ENCODE measurements at places on chromosomes 1 and 21. TPM values are rescaled to one million over a fixed set of nuclear protein-coding genes. Genes with fewer than 3 reads are reported as not detected.

DNA sequence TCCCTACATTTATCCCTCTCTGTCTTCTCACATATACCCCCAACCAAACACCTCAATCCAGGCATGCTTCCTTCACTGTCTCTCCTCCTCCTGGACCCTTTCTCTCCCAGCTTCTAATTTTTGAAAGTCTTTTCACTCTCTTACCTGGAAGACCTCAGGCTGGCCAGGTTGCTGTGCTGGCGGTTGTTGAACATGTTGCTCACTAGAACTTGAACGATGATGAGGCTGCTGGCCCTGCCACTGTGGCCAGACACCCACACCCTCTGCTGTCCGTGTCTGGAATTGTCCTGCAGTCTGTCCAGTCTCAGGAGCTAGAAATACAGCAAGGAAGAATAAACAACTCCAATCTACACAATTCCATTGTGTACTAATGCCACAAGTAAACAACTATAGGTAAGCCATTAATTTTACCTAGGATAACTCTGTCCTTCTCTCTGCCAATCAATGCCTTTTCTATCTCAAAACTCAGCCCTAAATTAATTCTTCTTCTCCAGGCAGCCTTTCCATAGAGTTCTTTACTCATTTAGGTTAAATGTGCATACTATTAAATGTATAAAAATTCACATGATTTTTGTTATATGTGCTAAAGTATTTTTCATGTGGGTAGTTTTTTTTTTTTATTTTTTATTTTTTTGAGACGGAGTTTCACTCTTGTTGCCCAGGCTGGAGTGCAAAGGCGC lies 5.1 kb upstream of the CTSK start:
- peak; percentile 45 for DNase-seq

KIF26B gene
- 1.4 TPM for polyA plus RNA-seq

DNA sequence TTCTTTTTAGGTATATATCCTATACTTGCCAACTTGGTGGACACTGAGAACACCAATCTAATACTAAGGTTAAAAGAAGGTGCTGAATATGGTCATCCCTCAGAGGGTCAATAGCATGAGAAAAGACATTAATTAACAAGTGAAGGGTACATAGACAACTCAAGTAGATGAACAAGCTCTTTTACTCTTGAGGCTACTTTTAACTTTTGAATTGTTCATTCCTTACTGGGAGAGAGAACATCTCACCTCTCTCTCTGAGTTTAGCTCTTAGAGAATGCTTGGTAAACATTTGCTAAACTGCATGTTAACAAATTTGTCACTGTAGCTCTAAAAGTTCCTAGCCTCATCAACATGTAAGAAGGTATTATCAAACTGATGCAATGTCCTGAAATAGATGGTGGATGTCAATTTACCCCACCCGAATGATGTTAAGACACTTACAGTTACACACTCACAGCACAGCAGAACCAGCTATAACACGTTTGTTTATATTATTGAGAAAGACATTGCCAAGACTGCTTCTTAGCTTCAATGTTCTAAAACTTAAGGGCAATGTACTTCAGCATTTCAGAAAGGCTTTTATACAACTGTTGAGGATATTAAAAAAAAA lies 35.9 kb downstream of the HEATR1 start:
- DNase-seq, result no peak

- DNase-seq, result no peak
These were observed 36.0 kb upstream of the DIP2A start for GRCh38 chr21:46422636-46423241.

GRCh38 chr1:16043521-16043920 lies at the start of gene CLCNKB:
Gene CLCNKB (plus strand): TSS chr1:16043782. CDS start chr1:16044493, 711 bp downstream.
- no peak for DNase-seq

DNA sequence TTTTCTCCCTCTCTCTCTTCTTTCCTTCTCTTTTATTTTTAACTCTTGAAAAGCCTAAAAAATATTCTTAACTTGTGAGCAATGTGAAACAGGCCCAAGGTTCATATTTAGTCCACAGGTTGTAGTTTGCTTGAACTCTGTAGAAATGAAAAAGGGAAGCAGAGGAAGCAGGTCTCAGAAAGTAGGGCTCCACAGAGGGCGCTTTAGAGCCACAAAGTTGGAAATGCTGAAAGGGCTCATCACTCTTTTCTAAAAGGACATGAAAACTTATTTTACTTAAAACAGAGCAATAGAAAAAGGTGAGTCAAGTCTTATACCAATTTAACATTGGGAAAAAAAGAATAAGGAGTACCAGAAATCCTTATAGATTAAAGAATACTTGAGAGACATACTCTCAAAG lies 247.0 kb downstream of the USP25 start:
- DNase-seq, result no peak

DNA sequence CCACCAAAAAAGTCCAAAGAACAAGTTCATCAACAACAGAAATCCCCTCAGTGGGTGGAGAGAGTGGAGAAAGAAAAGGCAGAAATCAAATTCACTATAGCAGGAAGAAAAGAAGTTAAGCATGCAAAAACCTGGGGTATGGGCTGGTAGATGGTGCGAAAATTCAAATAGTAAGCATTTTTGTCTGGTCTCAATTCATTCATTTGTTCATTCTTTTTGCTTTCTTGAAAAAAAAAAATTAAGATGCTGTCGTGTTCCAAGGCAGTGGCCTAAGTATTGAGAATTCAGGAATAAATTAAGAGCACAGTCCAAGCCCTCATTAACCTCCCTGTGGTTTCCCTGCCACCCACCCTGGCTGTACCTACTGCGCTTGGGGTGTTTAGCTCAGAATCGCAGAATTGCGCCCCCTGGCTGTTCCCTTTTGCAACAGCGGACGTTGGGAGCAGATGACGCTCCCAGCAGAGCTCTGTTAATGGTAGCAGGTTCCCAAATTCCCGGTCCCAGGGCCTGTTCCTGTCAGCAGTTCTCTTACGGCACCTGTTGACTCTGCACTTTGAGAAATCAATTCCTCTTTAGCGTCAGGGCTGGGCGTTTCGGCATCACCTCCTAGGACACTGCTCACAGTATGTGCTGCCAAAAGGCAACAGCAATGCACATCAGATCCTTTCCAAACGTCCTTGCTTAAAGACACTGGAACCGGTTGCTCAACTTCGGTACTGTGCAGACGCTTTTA lies 34.0 kb upstream of the SSX2IP start:
- DNase-seq, result no peak

PSRC1 gene
- 2.3 TPM for polyA plus RNA-seq

PRAMEF6 gene
- not detected for polyA plus RNA-seq

NCF2 gene
- 2.5 TPM for polyA plus RNA-seq

RNASEL gene
- polyA plus RNA-seq, result 2.2 TPM

LYPD8 gene
- polyA plus RNA-seq, result not detected

DNA sequence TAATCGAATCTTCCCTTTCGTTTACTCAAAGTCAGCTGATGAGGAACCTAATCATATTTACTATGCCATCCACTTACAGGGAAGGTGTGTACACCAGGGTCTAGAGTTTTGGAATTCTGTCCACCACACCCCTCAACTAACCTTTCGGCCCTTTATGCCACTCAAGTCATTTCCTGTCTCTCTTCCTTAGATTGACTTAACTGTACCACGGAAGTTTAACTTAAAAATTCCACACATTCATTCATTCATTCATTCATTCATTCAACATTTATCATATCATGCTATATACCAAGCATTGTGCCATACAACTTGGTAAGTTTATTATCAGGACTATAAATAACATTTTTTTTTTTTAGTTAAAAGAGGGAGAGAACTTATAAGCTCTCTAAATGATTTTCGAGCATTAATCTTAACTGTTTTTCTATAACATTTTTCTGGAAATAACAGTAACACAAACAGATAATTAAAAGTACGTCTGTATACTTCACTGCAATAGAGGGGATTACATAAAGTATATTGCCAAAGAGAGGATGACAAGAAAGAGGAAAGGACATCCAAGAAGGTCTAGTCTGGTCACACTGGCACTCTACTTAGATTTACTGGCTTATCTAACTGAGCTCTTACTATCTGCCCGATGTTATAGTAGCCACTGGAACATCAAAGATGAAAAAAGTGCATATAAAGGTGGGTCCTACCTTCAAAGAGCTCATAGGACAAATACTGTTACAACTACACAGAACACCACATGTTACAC lies 243.7 kb downstream of the PBX1 start:
- no peak for DNase-seq

HRNR gene
- not detected for polyA plus RNA-seq

DNA sequence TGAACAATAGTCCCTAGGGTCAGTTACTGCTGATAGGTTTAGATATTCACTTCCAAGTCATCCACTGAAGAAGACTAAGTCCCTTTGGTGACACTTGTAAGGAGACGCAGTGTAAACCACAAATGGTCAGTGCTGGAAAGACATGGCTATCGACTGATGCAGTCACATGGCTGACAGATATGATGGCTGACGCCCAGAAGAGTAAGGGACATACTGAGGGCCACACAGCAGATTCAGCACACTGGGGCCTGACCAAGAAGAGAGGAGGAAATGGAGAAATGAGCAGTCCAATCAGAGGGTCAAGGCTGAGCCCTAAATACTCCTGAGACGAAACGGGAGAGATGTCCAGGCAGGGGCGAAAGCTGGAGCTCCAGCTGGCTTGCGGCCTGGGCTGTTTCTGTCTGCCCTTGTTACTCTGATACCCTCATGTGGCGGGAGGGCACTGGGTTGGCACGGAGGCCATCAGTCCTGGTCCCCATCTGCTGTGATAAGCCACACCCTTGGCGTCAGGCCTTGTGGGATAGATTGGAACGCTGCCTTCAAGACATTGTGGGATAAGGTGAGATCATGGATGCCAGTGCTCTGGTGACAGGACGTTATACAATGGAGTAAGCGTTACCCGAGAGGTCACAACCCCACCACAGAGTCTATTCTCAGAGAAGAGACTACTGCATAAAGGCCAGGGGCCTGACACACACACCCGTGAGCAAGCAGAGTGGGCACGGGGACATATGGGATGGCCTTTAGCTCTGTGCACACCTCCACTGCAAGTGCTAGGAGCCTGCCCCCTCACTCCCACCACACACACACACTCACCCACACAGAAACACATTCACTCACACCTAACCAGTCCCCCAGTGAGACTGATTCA lies 158.4 kb downstream of the TRABD2B start:
- DNase-seq, result no peak

DNA sequence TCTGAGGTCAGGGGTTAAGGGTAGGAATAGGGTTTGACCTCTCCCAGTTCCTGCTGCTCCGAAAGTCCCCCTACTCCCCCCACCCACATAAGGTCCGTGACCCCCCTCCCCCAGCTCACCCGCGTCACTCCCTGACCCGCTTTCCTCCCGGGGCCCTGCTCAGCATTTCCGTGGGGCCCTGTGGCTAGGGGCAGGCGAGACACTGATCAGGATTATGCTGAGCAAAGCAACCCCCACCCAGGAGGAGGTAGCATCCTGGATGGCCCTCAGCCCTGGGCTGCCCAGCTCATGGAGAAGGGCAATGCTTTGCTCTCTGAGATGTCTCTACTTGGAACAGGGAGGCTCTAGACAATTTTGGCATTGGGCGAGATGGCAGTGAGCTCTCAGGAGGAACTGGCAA lies 3.7 kb downstream of the RORC start:
- DNase-seq, result no peak

DNA sequence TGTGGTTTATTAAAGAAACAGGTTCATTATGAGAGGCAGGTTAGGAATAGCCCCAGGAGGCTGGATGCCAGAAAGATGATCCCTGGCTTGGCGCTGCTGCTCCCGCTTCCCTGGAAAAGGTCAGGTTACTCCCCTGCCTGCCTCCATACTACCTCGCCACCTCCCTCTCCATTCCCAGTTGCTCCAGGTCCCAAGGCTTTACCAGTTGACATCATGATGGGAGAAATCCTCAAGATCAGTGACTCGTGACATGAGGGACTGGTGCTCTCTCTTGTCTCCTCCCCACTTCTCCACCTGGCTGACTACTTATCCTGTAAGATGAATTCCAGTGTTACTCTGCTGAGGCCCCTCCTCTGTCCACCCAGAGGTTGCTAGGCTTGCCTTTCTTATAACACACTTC lies 19.7 kb downstream of the VASH2 start:
- DNase-seq, result no peak

FMO4 gene
- polyA plus RNA-seq, result 1.7 TPM

CNKSR1 gene
- polyA plus RNA-seq, result 5.7 TPM

- DNase-seq, result no peak
These were observed 100.4 kb downstream of the SPATA6 start for GRCh38 chr1:48371598-48371997.

DNA sequence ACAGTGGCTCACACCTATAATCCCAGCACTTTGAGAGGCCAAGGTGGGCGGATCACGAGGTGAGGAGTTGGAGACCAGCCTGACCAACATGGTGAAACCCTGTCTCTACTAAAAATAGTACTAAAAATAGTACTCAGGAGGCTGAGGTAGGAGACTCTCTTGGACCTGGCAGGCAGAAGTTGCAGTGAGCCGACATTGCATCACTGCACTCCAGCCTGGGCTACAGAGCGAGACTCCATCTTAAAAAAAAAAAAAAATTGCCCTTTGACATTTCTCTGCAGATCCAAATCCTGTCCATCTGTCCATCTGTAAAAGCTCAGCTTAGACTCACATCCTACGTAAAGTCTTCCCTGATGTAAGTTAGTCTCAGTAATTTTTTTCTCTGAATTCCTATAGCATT lies 6.2 kb upstream of the NCF2 start:
- DNase-seq, result no peak

DNA sequence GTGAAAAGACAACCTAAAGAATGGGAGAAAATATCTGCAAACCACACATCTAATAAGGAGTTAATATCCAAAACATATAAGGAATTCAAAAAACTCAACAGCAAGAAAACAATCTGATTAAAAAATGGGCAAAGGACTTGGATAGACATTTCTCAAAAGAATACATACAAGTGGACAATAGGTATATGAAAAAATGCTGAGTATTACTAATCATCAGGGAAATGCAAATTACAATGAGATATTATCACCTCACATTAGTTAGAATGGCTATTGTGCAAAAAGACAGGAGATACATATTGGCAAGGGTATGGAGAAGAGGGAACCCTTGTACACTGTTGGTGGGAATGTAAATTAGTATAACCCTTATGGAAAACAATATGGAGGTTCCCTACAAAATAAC lies 44.9 kb downstream of the TRMT1L start:
- DNase-seq, result no peak

DNA sequence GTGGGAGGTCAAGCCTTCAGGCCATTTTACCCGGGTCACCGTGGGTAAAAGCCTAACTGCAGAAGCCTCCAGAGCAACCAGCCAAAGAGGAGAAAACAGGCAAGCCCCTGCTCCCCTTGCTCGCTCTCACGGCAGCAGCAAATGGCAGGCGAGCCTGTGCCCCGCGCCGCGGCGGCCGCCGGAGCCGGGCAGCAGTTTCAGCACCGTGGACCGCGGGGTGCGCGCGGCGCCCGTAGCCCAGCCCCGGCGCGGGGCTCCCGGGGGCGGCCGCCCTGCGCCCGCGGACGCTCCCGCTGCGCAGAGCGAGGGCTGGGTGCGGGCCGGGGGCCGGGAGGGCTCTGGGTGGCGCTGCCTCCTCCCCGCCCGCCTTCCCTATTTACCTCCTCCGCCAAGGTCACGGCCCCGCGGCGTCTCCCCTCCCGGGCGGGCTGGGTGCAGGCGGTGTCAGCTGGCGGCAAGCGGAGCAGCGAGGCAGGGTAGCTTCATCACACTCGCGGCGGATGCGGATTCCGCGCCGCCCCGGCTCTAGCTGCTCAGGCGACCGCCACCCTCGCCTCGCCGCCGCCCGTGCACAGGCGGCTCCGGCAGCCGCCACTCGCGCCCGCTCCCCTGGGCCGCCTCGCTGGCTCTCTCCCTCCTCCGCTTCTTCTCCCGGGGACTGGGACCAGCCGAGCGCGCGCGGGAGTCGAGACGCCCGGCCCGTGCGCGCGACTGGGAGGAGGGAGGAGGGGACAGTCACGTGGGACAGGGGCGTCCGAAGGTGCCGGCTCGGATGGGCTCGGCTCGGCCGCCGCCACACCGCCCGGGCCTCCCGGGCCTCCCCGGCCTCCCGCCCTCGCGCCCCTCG lies at the start of gene RGS7:
Gene RGS7, minus strand, starts transcription at position 687 of the 847 bp plus-strand sequence.
- peak; percentile 32 for DNase-seq

GRCh38 chr1:21641967-21642739 lies 27.0 kb downstream of the RAP1GAP start:
- DNase-seq, result no peak
